Aorta (tissue), 5 donors: ENCODE measurements at places on chromosomes 1 and 21. TPM values are rescaled to one million over a fixed set of nuclear protein-coding genes. Genes with fewer than 3 reads are reported as not detected.

CPTP gene
- total RNA-seq: 16.4 TPM

GNG4 gene
- 0.69 TPM for total RNA-seq

DNA sequence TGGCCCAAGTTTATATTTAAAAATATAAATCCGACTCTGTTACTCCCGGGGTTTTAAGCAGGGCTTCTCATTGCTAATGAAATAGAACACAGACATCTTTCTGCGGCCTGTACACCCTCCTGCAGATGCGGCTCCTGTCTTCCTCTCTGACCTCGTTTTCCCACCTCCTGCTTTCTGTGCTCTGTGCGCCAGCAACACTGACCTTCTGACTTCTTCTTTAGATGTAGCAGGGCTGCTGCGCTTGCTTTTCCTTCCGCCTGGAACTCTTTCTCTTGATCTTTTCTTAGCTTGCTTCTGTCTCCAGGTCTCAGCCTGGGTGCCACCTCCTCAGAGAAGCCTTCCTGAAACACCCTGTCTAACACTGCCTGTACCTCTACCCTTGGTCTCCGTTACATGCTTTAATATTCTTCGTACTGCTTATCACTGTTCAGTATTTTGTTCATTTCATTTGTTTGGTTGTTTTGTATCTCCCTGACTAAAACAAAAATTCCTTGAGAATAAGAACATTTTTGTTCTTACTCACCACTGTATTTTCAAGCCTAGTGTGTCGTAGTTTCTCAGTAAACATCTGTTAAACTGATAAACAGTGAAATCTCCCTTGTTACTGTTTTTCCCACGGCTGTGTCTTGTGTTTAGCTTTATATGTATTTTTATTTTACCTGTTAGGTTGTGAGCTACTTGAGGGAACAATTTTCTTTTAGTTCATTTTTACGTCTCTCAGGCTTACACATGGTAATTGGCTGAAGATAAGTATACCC lies 79.0 kb downstream of the ST3GAL3 start:
- DNase-seq: no peak

DNA sequence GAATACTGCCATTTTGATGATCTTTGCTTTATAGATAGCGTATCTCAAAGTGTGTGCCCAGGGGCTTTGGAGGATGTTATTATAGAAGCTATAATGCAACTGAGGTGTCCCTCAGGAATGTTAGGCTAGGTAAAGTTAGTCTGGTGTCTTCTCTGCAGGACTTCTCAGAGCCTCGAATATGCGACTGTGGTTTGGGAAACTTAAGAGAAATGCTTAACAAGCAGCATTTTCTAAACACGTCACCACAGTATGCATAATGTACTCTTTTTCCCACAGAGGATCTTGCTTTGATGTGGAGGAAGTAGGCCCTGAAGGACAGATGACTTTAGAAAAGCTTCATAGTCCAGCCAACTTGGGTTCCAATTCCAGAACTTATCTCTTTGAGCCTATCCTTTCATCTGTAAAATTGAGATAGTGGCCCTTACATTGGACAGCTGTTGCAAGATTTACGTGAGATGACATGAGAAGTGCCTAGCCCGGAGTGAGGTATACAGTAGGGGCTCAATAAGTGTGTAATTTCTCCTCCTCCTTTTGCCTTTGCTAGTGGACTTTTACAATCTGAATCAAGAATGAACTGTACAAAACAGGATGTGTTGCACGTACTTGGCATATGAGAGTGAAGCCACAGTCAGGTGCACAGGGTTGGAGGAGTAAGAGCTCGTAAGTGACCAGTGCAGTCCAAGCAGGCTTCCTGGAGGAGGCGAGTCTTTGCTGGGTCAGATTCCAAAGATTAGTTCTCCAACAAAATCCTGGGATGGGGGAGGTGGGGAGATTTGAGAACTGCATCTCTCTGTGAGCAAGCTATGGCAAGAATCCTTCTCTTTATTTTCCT lies 29.7 kb upstream of the TRABD2B start:
- no peak for DNase-seq

DNA sequence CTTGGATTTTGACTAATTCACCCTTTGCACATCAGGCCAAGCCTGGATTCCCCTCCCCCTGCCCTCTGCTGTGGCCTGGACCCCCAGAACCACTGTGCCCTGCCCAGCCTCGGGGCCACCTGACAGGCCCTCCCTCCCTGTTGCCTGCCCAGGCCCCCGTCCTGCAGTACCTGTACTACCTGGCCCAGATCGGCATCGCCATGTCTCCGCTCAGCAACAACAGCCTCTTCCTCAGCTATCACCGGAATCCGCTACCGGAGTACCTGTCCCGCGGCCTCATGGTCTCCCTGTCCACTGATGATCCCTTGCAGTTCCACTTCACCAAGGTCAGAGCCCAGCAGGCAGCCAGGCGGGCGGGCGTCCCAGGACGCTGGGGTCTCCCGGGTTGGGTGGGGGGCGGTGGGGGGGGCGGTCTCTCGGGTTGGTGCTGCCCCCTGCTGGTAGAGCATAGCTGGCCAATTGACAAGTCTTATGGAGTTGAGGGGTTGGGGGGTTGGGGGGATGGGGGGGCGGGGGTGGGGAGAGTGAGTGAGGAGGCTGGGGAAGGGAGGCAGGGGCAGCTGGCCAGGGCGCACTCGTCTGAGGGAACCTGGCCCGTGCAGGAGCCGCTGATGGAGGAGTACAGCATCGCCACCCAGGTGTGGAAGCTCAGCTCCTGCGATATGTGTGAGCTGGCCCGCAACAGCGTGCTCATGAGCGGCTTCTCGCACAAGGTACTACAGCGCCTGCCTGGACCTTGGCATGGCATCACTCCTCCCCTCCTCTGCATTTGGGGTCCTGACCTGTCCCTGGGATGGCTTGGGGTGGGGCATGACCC lies 10.7 kb downstream of the AMPD2 start:
- no peak for DNase-seq

- DNase-seq: no peak
Measured at GRCh38 chr1:219339466-219339865, 165.8 kb downstream of the LYPLAL1 start.

- no peak for DNase-seq
Measured at GRCh38 chr1:53979712-53980450, 33.7 kb downstream of the LRRC42 start.

DNA sequence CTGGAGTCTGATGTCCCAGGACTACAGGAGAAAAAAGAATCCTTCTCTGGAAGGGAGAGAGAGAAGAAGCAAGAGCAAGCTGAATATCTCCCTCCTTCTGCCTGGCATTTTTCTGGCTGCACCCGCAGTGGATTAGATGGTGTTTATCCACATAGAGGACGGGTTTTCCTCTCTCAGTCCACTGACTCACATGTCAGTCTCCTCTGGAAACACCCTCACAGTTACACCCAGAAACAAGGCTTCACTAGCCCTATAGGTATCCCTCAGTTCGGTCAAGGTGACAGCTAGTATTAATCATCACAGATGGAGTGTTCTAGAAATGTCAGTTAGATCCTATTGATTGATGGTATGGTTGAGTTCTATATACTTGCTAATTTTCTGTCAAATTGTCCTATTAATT lies 87.9 kb downstream of the RHOU start:
- no peak for DNase-seq

GRCh38 chr1:157319567-157319966 lies 181.4 kb upstream of the ETV3 start:
- no peak for DNase-seq
